ENCODE measurements at places on chromosomes 13 and 19.

GRCh38 chr19:2434721-2435265, 7.4 kb upstream of the TIMM13 start:
- DNase-seq = no peak

DNA sequence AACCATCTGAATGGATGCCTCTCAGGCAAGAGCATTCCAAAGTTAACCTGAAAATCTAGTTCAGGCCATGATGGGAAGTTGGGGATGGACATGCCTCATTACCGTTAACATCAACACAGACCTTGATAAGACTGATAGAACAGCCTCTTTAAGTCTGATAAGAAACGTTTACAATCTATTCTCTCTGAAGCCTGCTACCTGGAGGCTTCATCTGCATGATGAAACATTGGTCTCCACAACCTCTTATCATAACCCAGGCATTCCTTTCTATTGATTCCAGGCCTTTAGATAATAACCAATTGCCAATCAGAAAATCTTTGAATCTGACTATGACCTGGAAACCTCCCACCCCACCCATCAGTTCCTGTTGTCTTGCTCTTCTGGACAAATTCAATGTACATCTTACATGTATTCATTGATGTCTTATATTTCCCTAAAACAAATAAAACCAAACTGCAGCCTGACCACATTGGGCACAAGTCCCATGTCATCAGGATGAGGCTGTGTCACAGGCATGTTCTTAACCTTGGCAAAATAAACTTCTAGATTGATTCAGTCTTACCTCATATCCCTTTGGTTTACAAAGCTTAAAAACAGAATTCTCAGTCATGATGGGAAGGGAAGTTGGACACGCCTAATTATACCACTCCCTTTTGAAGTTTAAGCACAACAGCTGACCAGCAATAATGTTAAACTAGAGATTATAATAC, 843.8 kb upstream of the SPRY2 start:
- DNase-seq = no peak

DNA sequence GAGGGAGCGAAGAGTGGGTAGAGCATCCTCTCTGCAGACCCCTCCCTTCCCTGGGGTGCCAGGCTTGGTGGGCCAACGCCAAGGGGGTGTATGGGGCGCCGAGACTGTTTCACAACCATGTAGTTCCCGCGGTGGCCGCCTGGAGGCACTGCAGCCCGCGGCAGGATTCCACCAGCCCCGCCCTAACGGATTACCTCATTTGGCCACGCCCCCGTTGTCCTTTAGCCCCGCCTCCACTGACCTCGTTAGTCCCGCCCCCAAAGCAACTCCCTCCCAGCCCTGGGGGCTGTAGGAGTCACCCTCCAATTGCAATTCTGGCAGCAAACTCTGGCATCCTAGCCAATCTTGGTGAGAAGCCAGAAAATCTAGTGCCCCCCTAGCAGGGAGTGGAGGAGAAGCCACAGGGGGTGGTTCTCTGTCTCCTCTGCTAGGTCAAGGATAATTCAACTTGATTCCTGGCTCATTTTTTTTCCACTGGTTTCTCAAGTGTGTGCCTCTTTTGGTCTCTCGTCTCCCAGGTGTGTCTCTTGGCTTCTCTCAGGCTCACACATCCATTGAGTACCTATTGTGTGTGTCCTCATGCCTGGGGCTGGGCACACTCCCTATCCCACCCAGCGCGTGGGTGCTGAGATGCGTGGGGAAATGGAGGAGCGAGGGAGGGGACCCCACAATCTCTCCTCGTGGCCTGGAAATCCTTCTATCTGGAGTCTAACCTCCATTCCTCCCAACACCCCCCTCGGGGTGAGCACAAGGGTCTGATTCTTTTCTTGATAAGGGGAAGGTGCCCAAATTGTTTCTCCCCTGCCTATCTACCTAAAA, 2.0 kb downstream of the OLFM2 start:
- peak; percentile 56 for DNase-seq

DNA sequence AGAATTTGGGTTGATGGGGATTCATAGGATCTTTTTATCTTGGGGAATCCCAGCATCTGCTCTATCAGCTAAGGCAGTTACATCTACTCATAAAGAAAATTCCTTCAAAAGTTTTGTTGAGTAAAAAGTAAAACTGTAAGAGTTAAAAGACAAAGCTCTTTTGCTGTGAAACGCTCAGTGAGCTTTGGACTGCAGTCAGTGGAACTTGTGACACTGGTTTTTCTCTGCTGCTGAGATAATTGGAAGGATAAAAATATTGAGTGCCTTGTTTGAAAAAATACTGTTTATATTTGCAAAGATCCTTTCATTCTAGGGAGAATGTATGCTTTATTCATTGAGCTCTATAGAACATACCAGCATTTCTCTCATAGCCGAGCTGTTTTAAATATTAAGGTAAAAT, 5.3 kb downstream of the NAXD start:
- no peak for DNase-seq

DNA sequence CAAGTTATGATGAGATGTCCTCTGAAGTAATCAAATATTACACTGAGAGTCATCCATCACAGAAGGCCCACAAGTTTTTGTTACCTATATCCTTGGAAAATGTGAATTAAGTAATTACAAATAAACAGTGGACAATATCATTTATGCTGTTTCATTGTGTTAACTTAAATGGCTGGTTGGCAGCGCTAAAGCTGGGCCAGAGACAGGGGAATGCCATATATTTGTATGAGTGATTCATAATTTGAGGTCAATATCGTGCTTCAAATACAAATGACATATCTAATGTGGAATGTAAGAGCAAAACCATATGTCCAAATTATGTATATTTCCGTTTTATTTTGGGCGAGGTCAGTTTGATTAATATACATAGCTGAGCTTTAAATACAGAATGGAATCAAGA, 1556.2 kb downstream of the SLITRK5 start:
- DNase-seq = no peak

GRCh38 chr19:55592391-55593090, 6.8 kb downstream of the FIZ1 start:
- DNase-seq = no peak

GRCh38 chr19:48561412-48561811, 9.4 kb downstream of the SULT2B1 start:
- DNase-seq = no peak

DNA sequence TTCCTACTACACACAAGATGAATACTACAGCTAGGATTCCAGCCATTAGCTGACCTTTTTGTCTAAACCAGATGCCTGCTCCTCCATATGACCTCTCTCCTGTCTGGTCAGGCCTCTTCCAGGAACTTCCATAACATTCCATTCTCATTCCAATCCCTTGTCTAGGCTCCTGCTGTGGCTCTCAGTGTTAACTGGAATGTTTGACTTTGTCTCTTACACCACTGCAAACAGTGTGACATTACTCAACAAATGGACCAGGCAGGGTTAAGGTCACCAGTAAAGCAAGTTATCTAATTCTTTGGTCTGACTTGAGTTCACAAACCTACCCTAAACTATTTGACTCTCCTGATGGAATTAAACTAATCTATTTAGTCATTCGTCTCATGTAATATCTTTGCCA, 2.1 kb upstream of the GPC6 start:
- DNase-seq = no peak

- DNase-seq = no peak
Measured at GRCh38 chr13:30457306-30457891, 8.3 kb downstream of the HMGB1 start.

GRCh38 chr13:57624565-57625435, 6.7 kb upstream of the PCDH17 start:
- DNase-seq = no peak

DNA sequence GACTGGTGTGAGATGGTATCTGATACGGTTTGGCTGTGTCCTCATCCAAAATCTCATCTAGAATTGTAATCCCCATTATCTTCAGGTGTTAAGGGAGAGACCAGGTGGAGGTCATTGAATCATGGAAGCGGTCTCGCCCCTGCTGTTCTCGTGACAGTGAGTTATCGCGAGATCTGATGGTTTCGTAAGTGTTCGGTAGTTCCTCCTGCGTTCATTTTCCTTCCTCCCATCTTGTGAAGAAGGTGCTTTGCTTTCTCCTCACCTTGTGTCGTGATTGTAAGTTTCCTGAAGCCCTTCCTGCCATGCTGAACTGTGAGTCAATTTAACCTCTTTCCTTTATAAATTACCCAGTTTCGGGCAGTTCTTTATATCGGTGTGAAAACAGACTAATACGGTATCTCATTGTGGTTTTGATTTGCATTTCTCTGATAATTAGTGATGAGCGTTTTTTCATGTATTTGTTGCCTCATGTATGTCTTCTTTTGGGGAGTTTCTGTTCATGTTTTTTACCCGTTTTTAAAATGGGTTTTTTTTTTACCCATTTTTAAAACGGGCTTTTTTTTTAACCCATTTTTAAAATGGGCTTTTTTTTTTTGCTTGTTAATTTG, 102.8 kb upstream of the SLC10A2 start:
- no peak for DNase-seq

- DNase-seq = no peak
Measured at GRCh38 chr13:24032252-24032651, 128.3 kb upstream of the SPATA13 start.

- no peak for DNase-seq
Measured at GRCh38 chr13:83216479-83217245, 665.6 kb downstream of the SLITRK1 start.

DNA sequence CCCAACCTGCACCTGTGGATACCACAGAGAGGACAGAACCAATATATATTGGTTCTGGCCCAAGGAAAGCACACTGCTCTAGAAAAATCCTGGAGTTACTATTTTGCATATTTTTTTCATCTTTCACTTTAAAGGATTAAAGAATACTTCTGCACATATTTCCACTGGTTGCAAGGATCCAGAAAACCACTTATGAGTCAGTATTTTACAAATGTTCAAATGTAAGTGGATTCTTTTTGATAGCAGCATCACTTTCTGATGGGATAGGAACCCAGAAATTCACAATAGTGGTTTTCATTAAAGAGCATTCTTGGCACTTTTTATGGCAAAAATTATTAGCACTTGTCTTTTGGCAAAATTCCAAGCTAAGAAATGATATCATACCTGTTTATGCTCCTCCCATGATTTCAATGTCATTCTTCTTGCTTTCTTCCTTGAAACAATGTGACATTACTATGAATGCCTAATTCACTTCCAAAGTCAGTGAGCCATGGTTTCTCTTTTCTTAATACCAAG, 38.2 kb downstream of the MZT1 start:
- no peak for DNase-seq

- no peak for DNase-seq
Measured at GRCh38 chr13:93797463-93797862, 570.9 kb downstream of the GPC6 start.

- DNase-seq = no peak
Measured at GRCh38 chr13:79780240-79780639, 299.3 kb downstream of the NDFIP2 start.

GRCh38 chr13:94063096-94063495, 416.4 kb downstream of the DCT start:
- no peak for DNase-seq

DNA sequence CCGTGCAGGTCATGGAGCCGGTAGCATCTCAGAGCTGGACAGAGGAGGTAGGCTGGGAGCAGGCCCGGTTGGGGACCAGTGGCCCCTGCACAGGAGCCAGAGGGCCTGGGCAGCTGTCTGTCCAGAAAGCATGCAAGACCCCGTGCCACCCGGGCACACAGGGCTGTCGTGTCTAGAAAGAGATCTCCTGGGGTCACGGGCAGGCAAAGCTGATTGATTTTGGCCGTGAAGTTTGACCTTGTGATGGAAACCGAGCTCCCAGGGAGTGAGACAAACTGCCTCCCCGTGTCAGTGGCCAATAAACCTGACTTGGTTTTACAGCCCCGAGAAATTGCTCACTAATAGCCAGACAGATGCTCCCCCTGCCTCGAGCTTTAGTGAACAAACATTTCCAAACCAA, 98.8 kb downstream of the KDM4B start:
- DNase-seq = no peak

DNA sequence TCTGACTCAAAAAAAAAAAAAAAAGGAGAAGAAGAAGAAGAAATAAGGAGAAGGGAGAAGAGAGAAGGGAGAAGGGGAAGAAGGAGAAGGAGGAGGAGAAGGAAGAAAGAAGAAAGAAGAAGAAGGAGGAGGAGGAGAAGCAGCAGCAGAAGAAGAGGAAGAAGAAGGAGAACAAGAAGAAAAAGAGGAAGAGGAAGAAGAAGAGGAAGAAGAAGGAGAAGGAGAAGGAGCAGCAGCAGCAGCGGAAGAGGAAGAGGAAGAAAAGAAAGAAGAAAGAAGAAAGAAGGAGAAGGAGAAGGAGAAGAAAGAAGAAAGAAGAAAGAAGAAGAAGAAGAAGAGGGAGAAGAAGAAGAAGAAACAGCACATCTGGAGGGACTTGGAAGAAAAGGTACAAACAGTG, 4.1 kb upstream of the CNN1 start:
- DNase-seq = no peak

- no peak for DNase-seq
Measured at GRCh38 chr19:39934584-39935363, at the start of gene FCGBP. Gene FCGBP, minus strand, starts transcription at chr19:39934634.

- DNase-seq = no peak
Measured at GRCh38 chr13:31649766-31650165, 89.6 kb upstream of the RXFP2 start.

DNA sequence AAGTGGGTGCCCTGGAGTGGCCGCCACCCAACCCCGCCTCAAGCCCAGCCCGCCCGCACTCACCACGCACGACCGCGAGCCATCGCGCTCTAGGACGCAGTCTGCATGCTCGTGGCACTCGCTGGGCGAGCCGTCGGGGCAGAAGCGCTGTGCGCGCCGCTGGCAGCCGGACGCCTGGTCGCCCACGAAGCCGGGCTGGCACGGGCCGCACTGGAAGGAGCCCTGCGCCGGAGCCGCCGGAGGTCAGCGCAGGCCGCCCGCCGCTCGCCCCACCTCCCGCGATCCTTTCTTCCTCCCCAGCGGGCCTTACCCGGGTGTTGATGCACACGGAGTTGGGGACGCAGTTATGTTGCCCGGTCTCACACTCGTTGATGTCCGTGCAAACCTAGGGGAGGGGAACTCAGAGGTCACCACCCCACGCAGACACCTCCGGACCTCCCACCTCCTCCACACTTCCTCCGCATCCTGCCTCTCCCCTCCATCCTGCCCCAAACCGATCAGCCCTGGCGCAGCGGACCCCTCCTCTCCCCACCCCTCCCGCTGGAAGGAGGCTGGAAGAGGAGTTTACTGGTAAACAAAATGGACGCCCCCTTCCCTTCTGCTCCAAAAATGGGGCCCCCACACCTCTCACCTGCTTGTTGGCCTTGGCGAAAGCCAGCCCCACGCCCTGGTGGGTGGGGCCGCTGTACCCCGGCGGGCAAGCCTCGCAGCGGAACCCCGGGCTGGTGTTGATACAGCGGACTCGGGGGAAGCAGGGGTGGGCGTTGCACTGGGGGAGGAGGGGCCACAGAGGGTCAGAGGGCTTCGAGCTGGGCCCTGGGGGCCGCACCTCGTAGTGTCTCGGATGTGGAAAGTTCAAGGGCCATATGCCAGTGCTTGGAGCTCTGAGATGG, 2.3 kb downstream of the COMP start:
- no peak for DNase-seq

GRCh38 chr13:75486146-75487062, 4.4 kb upstream of the TBC1D4 start:
- DNase-seq = no peak

DNA sequence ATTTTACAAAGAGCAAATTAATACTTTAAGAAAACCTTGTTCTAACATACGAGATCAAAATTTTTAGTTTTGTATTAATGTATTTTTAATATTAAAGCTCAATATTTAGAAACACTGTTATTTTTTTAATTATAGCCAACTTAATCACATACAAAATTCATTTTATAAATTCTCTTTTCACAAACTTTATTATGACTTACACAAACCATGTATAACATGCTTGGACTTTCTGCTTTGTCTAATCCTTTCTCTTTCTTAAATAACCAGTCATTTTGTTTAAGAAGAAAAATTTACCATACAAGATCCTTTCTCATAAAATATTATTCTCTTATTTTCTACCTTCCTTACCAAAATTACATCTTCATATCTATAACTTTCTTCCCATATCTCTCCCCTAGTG, 62.2 kb downstream of the CYSLTR2 start:
- no peak for DNase-seq

Measured in activated effector memory CD4-positive, alpha-beta T cell treated with Interleukin-2 at 50 U/mL for 16 hours (primary cell).